ENCODE measurements at places on chromosomes 3 and 15.

DNA sequence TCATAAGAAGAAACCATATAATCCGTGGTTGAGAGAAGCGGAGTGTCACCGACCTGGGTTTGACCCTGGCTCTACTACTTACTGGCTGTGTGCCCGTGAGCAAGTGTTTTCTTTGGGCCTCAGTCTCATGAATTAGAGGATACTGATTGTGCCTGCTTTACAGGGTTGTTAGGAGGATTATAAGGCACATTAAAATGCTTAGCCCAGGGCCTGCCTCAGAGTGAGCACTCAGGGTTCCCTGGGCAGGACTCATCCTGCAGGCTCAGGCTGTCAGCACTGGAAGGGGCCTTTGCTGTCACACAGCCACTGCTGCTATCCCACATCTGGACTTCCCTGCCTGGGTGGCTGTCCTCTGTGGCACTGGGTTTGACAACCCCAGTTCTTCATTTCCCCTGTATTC lies 4.7 kb downstream of the PLA2G4F start:
- no peak for DNase-seq

- no peak for DNase-seq
Observed at GRCh38 chr15:37375519-37375918, 275.2 kb upstream of the MEIS2 start.

GRCh38 chr3:186138272-186138981 lies 29.5 kb upstream of the ETV5 start:
- no peak for DNase-seq

DNA sequence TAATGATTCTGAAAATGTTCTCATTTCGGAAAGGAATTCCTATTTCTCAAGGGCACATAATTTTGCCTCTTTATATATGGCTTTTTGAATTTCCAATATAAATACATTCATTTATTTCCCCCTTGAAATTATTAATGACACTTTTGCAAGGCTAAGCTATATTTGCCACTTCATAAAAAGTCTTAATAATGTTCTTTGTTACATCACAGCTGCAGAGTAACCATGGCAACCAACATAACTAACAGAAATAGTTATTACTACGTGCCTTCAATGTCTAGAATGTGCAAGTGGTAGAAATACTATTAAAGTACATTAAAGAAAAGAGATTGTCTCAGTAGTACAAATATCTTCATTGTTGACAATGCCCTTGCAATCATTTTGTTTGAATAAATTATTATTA lies 471.8 kb downstream of the C3orf38 start:
- no peak for DNase-seq

DNA sequence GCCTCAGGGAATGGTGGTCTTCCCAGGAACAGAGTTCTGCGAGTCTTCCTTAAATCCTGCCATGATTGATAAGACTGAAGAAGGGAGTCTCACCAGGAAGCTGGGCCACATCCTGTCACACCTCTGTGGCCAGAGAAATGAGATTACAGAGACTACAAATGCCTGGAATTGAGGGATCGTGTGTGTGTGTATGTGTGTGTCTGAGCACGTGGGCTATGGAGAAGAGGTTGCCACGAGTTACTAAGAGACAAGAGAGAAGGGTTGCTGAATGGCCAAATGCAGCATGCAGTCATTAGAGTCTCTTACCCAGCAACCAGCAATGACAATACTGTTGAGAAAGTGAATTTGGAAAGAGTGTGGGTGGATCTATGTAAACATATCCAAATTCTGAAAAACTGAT lies 443.1 kb downstream of the MFSD1 start:
- DNase-seq: no peak

- DNase-seq: no peak
Observed at GRCh38 chr3:155065537-155065936, 14.6 kb upstream of the MME start.

DNA sequence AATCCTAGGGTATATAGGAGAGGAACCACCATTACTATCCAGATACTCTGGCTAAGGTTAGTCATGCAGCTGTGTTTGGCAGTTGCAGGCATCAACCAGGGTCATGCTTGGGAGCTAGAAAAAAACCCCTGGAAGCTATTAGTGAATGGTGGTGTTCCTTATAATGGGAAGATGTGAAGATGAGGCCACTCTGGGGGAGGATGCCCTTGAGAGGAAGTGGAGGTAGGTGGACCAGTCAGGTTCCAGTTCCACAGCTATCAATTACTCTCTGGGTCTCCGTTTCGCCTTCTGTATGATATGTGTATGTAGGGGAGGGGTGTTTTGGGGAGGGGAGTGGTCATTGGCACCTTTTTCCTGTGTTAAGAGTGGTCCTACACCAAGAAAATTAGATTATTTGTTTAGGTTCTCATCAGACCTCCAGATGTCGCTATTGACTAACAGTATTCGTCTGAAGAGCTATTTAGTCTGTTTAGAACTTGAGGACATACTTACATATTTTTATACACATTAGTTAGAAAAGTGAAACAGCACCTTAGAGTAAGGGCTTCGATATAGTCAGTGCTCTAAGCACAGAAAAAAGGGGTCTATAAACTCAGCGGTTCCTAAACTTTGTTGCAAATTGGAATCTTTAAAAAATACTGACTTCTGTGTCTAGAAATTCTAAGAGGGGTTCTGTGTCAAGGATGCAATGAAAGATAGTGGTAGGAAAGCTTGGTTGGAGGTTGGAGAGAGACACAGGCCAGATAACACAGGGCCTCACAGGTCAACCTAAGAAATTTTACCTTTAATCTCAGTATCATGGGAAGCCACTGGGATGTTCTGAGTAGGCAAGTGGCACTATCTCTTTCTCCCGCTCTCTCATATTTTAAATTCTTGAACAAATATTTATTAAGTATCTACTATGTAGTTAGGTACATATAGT lies 9.1 kb upstream of the HPS3 start:
- no peak for DNase-seq

DNA sequence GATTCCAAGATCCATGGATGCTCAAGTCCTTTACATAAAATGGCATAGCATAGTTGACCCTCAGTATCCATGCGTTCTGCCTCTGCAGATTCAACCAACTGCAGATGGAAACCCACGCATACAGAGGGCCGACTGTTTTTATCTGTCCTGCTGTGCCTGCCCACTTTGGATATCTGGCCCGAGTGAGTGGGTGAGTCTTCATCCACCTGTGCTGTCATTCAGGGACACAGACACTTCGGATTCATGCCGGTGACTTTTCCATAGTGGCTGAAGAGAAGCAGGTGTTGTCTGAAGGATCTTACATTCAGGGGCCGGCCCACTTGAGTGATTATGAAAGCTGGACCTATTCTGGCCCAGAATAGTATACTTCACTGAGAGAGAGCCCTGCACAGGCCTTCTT lies 85.1 kb downstream of the RYR3 start:
- DNase-seq: no peak

DNA sequence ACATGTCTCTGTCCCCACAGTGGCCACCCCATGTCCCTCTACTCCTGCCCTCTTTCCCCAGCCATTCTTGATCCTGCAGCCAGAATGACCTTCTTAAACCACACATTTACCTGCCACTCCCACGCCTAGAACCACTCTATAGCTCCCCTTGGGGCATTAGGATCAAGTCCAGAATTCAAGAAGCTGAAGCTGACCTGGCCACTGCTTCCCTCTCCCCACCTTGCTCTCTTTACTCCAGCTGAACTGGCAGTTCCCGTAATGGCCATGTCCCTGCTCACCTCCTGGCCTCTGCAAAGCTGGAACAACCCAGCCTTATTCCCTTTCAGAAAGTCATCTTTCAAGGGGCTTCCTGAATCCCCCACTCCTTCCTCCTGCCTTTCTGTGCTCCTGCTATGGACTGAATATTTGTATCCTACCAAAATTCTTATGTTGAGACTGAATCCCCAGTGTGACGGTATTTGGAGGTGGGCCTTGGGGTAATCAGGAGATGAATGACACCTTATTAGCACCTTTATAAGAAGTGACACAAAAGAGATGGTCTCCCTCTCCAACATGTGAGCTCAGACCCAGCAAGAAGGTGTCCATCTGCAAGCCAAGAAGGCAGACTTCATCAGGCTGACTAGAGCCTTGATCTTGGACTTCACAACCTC lies 3.8 kb downstream of the CSRNP1 start:
- DNase-seq: no peak

GRCh38 chr3:53817809-53818208 lies 28.4 kb downstream of the CHDH start:
- no peak for DNase-seq

- DNase-seq: no peak
Observed at GRCh38 chr3:119924111-119925094, 142.5 kb downstream of the NR1I2 start.

DNA sequence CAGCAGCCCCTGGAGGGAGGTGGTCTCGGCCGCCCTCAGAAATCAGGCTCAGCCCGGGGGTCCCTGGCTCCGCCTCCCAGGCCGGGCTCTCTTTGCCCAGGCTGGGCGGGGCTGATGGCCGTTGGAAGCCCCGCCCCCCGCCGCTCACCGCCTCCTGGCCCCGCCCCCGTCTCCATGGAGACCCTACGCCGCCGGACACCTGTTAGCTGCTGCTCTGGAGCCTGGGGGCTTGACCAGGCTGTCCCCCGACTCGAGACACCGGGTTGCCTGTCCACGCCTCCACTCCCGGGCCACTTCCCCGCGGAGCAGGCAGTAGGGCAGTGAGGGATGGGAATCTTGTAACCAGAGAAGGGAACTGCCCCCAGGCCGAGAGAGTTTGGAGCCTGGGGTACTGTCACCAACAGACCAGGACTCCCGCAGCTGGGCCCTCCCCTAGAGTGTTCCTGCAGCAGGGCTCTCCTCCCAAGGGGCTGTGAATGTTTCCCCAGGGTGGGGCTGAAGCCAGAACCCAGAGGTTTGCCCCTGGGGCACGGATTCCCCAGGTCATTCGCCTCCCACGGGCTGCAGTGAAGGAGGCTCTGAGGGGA lies 27.8 kb upstream of the RPL32 start:
- DNase-seq: no peak

DNA sequence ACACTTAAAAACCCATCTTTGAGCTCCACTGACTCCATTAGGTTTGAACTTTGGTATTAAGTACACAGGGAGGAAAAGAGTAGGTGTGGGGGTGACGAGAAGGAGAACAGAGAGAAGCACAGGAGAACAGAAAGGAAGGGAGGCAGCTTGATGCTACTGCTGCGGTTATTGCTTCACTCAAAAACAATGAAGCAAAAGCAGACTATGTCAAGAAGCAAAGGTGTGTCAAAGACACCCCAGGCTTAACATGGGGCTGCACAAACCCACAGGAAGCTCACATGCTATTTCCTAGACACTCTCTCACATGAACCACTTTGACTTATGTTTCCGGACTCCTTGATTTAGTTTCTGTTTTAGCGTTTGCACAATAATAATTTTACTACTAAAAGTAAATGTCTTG lies 961.0 kb upstream of the CFAP20DC start:
- DNase-seq: peak; percentile 18

GRCh38 chr3:50464569-50464968 lies 38.9 kb downstream of the CACNA2D2 start:
- DNase-seq: no peak

- DNase-seq: no peak
Observed at GRCh38 chr3:30894521-30895251, at the start of gene GADL1. Gene GADL1, minus strand, starts transcription at chr3:30894661. Its CDS starts 47 bp downstream, at chr3:30894614.

DNA sequence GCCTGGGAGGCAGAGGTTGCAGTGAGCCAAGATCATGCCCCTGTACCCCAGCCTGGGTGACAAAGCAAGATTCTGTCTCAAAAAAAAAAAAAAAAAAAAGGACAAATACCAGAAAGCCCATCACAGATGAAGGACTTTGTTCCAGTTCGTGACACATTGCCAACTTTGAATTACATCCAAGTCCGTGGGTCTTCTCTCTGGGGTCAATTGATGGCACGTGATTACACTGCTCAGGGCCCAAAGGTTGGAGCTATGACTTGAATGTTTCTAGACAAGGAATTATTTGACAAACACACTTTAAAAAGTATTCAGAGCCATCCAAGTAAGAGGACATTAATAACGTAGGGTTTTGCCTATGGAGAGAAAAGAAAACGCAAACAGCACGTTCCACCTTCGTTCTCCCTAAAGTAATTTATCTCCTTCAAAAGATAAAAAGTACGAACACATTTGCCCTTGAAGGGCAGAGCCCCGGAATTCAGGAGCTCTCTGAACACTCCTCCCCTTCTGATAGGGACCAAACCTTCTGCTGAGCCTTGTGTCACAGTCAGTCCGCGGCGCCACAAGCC lies 31.3 kb upstream of the ST3GAL6 start:
- no peak for DNase-seq

- no peak for DNase-seq
Observed at GRCh38 chr3:52218454-52218853, 7.0 kb downstream of the TLR9 start.

DNA sequence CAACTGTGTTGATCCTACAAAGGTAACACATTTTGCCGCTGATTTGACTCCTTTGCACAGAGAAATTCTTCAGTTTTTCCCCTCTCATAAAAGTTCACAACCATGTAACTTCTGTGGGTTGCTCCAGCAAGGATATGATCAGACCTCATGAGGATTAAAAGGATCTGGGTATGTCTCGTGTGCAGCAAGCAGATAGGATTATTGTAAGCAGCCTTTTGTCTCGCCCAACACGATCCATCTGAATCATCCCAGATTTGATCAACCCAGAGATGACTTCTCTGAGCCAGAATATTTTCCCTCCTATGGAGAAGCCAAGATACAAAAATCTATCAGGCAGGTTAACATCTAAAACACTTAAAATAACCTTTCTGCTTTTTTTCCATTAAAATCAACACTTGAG lies 12.8 kb upstream of the BNIP2 start:
- no peak for DNase-seq

DNA sequence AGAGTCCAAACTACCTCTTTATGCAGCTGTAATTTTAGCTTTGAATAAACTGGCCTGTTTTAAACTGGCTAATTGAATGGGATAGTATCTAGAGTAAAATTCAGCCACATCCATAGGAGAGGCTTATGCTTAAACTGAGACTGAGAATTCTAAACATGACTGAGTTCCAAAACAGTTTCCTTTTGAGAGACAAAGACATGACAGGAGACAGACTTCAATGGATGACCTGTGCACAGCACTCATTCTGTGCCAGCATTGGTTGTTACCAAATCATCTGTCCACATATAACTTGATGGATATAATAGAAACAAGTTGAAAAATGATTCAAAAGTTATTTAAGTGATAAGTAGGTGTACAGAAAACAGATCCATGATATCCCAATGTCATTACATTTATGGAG lies 20.9 kb downstream of the IL12A start:
- no peak for DNase-seq

DNA sequence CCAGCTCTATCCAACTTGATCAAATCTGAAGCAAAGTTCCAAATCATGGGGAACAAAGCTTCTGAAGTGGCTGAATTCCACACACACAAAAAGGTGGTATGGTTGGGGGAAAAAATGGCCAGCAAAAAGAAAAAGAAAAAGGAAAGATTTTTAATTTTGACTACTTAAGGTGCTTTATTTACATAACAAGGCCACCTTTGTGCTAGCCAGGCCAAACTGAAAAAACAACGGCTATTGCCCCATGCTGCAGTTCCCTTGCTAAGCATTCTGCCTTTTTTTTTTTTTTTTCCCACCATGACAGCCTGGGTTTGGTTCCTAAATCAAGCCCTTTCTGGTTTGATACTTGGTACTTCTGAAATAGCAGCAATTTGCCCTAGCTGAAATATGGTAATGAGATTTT lies 66.5 kb upstream of the DAZL start:
- no peak for DNase-seq

- DNase-seq: no peak
Observed at GRCh38 chr3:173685456-173685855, 287.9 kb downstream of the NLGN1 start.

- DNase-seq: no peak
Observed at GRCh38 chr3:41464401-41464800, 265.1 kb downstream of the CTNNB1 start.

Data from stimulated activated CD8-positive, alpha-beta memory T cell treated with anti-CD3 and anti-CD28 coated beads, Interleukin-15, amount 100 ng/mL, for 1 hour (primary cell).